ENCODE measurements at places on chromosomes 2 and 18. TPM values are rescaled to one million over a fixed set of nuclear protein-coding genes. Genes with fewer than 3 reads are reported as not detected.

The KLHL41 gene
- total RNA-seq: 0.89 TPM

The CABYR gene
- total RNA-seq: 3.9 TPM

The MLPH gene
- 22.5 TPM for total RNA-seq

The PLGLB1 gene
- 3.3 TPM for total RNA-seq

The FABP1 gene
- total RNA-seq: not detected

The PROKR1 gene
- total RNA-seq: not detected

The DSC2 gene
- total RNA-seq: 1.6 TPM

The COL4A4 gene
- 2.0 TPM for total RNA-seq

The GLI2 gene
- total RNA-seq: 33.2 TPM

The TGFA gene
- not detected for total RNA-seq

The TYMS gene
- total RNA-seq: 35.7 TPM

The CFAP221 gene
- not detected for total RNA-seq

The RTN4 gene
- 532 TPM for total RNA-seq

The SMARCAL1 gene
- 23.6 TPM for total RNA-seq

The CYP1B1 gene
- total RNA-seq: 137 TPM

The TMEM178A gene
- 1.6 TPM for total RNA-seq

The AGPS gene
- total RNA-seq: 38.0 TPM

The SEPTIN2 gene
- total RNA-seq: 547 TPM

The PLEKHA3 gene
- 29.1 TPM for total RNA-seq

The IL1R2 gene
- not detected for total RNA-seq

The TMEM247 gene
- not detected for total RNA-seq

The NAT8 gene
- not detected for total RNA-seq

The UGT1A9 gene
- total RNA-seq: not detected

The ATP6V1B1 gene
- 6.3 TPM for total RNA-seq

The GALNT5 gene
- total RNA-seq: 5.3 TPM

The CREG2 gene
- not detected for total RNA-seq

The LONRF2 gene
- 0.26 TPM for total RNA-seq

The CCDC178 gene
- total RNA-seq: not detected

The DAPL1 gene
- total RNA-seq: not detected

The MOGAT1 gene
- total RNA-seq: not detected

The ZNF804A gene
- not detected for total RNA-seq

The KCNE4 gene
- 3.5 TPM for total RNA-seq

The BCL2 gene
- 2.5 TPM for total RNA-seq

The FIGN gene
- 37.7 TPM for total RNA-seq

The RESP18 gene
- not detected for total RNA-seq

The VWA3B gene
- not detected for total RNA-seq

The SMAD4 gene
- total RNA-seq: 132 TPM

The DYSF gene
- total RNA-seq: 68.8 TPM

The SPIRE1 gene
- total RNA-seq: 47.0 TPM

The ASPRV1 gene
- total RNA-seq: 0.75 TPM

The SERPINB3 gene
- not detected for total RNA-seq

The PAX8 gene
- not detected for total RNA-seq

The ZNF396 gene
- 1.9 TPM for total RNA-seq

The PTPRN gene
- total RNA-seq: 0.24 TPM

The TFCP2L1 gene
- not detected for total RNA-seq

The OXER1 gene
- not detected for total RNA-seq

The CCDC88A gene
- 49.2 TPM for total RNA-seq

The FOXD4L1 gene
- total RNA-seq: 0.18 TPM

All from osteocyte (in vitro differentiated cells).